Mesangial cell (primary cell): ENCODE measurements at places on chromosomes 5 and 9. TPM values are rescaled to one million over a fixed set of nuclear protein-coding genes. Genes with fewer than 3 reads are reported as not detected.

The HRH2 gene
- 0.13 TPM in 1 of 2 replicates, not detected in the other for total RNA-seq

The PCDHB3 gene
- total RNA-seq, result 0.16 and 0.38 TPM in 2 replicates

The ZNF658 gene
- 1.5 and 3.2 TPM in 2 replicates for total RNA-seq

The FAT2 gene
- 0.13 and 0.16 TPM in 2 replicates for total RNA-seq

The ISL1 gene
- total RNA-seq, result not detected in 2 replicates
